Type B pancreatic cell (in vitro differentiated cells): ENCODE measurements at places on chromosomes 5 and 9.

DNA sequence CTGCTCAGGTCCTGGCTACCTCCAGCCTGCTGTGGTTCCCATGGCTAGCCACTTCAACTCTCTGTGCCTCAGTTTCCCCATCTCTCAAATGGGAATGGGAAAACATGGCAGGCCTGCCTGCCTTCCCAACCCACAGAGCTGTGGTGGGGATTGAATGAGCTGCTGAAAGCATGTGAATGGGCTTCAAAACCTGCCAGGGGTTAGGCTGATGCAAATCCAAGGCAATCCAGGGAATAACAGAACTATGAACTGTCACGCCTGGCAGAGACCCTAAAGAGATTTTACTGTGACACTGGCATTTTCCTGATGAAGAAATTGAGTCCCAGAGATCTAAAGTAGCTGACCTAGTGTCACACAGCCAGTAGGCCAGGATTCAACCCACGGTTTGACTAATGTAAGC is 29.9 kb upstream of the TCF7 start:
- no peak for DNase-seq

DNA sequence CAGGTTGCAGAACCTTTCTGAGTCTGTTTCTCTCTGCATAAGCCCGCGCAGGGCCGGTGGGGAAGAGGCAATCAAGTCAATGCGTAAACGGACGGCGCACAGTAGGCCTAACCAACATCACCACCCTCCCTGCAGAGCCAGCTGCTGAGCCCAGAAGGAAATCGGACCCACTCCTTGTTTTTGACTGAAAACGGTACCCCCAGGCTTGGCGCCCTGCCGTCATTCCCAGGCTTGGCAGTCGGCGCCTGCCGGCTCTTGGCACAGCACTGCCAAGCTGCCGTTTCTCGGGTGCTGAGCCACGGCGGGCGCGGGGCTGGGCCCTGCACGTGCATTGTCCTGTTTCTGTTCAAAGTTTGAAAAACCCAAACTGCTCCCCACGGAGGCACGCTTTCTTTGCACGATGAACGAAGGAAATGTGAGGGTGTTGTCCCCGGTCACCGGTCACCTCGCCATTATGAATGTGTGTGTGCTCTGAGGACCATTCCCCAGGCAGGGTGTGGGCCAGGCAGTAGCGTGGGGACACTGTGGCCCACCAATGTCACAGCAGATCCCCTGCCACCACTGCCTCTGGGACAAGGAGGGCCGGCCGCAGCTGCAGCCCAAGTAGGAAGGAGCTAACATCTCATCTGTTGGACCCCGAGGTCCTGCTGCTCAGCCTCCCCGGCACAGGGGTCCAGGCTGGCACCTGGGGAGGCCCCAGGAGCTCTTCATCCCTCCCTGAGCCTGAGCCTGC is 20.1 kb downstream of the FIBCD1 start:
- DNase-seq, result no peak

- no peak for DNase-seq
Observed at GRCh38 chr9:127965953-127966352, 14.8 kb downstream of the EEIG1 start.

DNA sequence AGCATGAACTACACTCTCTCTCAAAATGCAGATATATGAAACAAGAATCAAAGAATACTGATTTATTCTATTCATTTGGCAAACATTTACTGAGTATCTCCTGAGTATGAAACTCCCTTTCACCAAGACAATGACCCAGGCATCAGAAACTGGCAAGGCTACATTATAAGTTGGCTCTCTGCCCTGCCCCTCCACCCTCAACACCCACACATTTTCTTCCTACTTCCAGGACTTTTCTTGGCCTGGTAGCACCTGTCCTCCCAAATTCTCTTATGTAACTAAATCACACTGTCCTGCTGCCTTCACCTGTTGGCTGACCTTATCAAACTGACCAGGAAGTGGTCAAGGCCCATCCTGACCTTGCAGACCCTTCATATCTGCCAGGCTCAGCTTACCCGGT is 3.5 kb downstream of the RASEF start:
- DNase-seq, result no peak

- DNase-seq, result no peak
Observed at GRCh38 chr5:5799229-5799628, 376.8 kb downstream of the ICE1 start.

- DNase-seq, result no peak
Observed at GRCh38 chr5:159838551-159839222, 77.6 kb upstream of the ADRA1B start.

GRCh38 chr5:176529116-176529740 is 8.0 kb downstream of the RNF44 start:
- DNase-seq, result no peak

DNA sequence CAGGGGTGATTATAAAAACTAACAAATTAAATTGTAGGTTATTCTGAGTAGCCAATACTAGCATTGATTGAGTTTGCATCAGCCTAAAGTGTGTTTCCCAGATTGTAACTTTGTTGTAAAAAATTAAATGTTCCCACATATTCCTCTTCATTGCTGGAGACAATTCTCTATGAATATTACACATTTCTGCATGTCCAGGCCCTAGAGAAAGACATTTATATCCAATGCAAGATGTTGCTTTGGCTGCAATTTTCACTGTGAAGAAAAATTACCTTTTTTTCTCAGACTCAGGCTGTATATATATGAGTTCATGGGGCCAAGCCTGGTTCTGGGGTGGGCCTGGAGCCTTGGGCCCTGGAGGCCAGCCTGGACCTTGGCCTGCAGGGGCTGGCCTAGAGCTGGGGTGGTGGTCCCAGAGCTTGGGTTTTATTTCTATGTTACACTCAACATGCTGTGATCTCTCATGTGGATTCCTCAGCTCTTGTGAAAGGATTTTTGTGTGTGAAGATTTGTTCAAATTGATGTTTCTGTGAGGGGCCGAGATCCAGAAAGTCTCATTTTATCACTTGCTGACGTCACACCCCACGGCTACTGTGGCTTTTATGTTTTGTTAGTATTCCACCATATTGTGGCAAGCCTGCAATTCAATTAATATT is 232.5 kb downstream of the SPATA31A1 start:
- no peak for DNase-seq

GRCh38 chr5:112656451-112656850 is 81.2 kb upstream of the APC start:
- no peak for DNase-seq

- DNase-seq, result no peak
Observed at GRCh38 chr5:74594137-74595040, 46.1 kb downstream of the ENC1 start.

- DNase-seq, result no peak
Observed at GRCh38 chr9:132127888-132128534, 33.8 kb upstream of the NTNG2 start.

GRCh38 chr9:13461414-13461991 is 182.0 kb upstream of the MPDZ start:
- DNase-seq, result no peak

DNA sequence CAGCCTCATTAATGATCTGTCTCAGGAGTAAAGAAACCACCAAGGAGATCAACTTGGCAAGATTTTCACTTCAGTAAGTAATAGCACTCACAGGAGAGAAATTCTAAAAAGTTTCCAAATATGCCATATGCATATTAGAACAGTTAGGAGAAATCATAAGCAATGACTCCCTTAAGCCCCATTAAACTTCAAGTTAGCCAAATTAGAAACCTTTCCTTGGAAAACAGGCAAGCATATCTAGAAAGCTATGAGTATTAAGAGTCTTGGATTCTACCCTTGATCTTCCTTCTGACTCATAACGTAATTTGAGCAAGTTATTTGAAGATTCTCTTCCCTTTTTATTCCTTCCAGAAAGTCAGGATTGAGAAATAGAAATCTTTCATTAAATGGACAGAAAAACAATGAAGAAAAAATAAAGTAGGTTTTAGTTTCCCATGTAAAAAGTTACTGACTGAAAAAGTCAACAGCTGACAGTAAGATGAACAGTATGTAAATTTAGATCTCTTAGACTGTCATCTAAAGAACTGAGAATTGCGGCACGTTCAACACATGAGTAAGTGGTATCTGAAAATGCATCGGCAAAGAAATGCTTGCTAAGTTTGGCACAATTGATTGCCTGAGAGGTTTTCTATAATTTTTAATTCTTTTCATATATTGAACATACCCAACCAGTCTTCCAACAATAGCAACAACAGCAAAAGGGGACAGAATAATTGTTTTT is 565.7 kb upstream of the FTMT start:
- no peak for DNase-seq

DNA sequence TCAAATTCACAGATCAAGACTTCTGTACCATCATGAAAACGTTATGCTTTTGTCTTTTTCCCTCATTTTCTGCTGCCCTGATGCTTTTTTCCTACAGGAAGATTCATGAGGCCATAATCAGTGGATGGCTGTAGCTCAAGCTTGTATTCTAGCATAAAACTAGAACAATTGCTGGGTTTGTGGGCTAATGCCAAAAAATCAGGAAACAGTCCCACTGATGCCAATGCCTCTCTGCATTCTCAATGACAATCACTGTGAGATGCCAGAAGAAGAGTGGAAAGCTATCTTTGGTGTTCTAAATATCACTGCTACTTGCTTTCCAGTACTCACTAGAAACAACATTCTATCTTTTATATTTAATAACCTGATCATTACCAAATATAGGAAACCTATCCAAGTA is 33.3 kb upstream of the FAM170A start:
- DNase-seq, result no peak

DNA sequence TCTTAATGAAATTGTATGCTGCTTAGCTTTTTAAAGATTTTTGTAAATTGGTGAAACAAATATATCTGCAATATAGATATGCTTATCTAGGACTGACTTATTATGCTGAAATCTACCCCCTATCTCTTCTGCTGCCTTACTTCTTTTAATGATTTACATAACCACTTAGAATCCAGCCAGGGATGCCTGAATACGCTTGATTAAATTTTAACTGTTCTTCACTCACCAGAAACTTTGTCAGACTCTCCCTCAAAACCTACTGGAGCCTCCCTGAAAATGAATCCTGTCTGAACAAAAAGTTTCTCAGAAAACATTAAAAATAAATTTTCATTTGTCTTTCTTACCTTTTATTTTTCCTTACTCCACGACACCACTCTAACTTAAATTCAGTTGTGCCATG is 111.7 kb downstream of the ST8SIA4 start:
- DNase-seq, result no peak

GRCh38 chr5:138972230-138972629 is 97.1 kb upstream of the LRRTM2 start:
- no peak for DNase-seq

GRCh38 chr9:122116040-122116439 is 22.9 kb upstream of the TTLL11 start:
- DNase-seq, result no peak

DNA sequence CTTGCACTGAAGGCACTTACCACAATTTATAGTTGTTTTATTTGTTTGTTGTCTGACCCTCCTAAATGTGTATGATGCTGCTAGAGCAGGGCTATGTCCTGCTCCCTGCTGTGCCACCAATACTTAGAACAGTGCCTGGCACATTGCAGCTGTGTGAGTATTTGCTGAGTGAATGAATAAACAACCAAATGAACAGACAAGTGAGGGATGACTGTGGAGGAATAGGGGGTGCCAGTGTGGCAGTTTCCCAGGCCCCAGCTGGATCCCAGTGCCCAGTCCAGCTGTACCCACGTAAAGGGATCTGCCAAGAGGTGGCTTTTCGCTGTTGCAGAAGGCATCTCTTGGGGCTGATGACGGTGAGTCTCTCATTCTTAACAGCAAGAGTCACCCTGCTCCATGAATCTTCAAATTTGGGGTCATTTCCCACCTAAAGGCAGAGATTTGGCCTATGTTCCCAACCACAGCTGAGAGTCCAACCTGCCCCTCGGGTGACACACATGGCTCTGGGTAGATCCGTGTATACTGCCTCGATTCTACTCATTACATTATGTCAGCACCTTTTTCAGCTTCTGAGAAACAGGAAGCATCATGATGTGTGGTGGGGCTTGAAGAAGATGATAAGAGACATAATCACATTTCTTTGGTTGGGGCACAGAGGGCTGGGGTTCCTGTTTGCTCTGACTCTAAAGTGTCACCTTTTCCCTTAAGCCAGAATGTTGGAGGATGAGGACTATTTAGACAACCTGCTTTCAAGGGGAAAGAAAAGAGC is 14.3 kb downstream of the IL5 start:
- DNase-seq, result no peak

GRCh38 chr5:160787240-160787639 is 64.8 kb downstream of the ATP10B start:
- DNase-seq, result no peak

DNA sequence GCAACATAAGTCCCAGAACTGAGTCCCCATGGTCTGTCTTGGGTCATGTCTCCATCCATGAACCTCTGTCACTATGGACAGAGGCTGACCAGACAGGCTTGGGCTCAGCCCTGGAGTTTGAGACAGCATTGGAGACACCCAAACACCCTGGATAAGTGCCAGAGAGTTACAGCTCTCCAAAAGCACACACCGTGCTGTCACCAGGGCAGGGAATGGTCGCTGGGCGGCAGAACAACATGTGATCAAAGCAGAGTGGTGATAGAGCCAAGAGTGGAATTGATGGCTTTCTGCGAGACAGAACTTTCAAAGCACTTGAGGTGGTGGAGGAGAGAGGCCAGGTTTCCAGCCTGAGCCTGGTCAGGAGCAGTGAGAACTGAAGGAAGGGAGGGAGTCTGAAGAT is 50.1 kb downstream of the DRD1 start:
- DNase-seq, result no peak

GRCh38 chr5:175823731-175824525 is 47.5 kb upstream of the CPLX2 start:
- DNase-seq, result no peak

- no peak for DNase-seq
Observed at GRCh38 chr5:72503888-72504491, 3.2 kb downstream of the ZNF366 start.

DNA sequence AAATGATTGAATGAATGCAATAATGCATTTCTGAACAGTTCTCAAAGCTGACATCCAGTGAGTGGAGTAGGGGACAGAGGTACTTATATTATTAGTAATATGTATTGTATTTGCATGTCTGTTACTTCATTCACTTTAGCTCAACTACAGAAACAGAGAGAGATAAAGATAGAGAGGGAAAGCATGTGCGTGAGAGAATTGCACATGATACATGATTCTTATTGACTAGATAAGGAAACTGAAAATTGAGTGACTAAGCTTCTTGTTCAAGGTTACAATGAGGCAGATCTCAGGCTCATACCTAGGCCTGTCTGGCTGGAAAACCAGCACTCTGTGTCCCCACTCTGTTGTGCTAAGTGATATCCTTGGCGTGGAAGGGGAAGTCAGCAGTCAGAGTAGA is 337.7 kb upstream of the KLF4 start:
- no peak for DNase-seq

- no peak for DNase-seq
Observed at GRCh38 chr5:84149094-84149493, 235.6 kb downstream of the EDIL3 start.

GRCh38 chr5:153485641-153486040 is 4.8 kb upstream of the GRIA1 start:
- no peak for DNase-seq

DNA sequence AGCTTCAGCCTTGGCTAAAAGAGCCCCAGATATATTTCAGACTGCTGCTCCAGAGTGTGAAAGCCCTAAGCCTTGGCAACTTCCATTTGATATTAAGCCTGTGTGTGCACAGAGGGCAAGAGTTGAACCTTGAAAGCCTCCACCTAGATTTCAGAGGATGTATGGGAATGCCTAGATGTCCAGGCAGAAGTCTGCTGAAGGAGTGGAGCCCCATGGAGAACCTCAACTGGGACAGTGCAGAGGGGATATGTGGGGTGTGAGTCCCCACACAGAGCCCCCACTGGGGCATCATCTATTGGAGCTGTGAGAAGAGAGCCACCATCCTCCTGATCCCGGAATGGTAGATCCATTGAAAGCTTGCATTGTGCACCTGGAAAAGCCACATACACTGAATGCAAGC is 1784.8 kb upstream of the CDH9 start:
- DNase-seq, result no peak

- no peak for DNase-seq
Observed at GRCh38 chr5:154117930-154118329, 72.6 kb upstream of the GALNT10 start.
